Mesenteric fat pad (tissue), 1 donor: ENCODE measurements at places on chromosomes 4 and X. TPM values are rescaled to one million over a fixed set of nuclear protein-coding genes. Genes with fewer than 3 reads are reported as not detected.

DNA sequence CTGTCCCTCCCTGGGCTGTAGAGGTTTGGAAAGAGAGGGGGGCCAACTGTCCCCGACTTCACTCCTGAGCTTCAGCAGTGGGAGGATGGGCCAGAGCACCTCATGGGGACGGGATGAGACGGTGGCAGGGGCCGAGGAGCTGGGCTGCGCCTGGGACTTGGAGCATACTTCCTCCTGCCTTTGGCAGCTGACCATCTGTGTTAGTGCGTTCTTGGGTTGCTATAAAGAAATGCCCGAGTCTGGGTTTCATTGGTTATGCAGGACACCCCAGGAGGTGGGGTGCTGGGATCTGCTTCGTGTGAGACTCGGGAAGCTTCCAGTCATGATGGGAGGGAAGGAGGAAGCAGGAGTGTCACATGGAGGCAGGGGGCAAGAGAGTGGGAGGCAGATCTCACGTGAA, 7.4 kb downstream of the PSAPL1 start:
- peak; percentile 86 for DNase-seq

- DNase-seq: no peak
Measured at GRCh38 chr4:78722320-78722719, 53.8 kb upstream of the BMP2K start.

GRCh38 chr4:22857411-22857810, 164.7 kb downstream of the GBA3 start:
- DNase-seq: no peak

- DNase-seq: no peak
Measured at GRCh38 chrX:33970028-33970967, 161.8 kb downstream of the FAM47A start.

DNA sequence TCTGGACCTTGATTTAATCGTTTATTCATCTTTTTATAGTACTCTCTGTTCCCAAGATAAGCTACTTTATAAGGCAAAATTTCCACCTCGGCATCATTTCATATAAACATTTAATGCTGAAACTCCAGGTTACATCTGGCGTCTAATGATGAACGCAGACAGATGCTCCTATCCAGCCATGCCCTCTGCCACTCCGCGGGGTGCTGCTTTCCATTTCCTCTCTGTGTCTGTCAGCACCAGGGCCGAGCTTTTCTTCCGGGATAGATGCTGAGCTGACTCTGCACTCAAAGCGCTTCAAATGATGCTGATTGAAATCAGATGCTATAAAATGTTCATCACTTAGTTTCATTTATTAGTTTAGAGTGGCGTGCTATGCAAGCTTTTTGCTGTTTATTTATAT, 80.5 kb upstream of the HELT start:
- DNase-seq: no peak

DNA sequence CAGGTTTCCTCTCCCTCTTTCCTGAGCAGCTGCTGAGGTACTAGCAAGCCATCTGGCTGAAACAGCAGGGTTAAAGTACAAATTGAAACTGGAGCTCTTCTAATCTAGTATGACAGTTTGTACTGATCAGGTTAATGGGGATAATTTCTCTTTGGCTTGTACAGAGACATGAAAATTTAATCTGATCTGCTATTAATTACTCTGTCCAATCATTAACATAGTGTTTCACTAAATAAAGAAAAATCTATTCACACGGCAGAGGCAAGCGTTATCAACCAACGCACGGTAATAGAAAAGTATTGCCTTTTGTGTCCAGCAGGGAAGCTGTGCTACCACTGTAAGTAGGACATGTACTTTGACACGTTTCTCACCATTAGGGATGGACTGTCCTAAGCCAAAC, 71.1 kb downstream of the IGSF1 start:
- DNase-seq: no peak

DNA sequence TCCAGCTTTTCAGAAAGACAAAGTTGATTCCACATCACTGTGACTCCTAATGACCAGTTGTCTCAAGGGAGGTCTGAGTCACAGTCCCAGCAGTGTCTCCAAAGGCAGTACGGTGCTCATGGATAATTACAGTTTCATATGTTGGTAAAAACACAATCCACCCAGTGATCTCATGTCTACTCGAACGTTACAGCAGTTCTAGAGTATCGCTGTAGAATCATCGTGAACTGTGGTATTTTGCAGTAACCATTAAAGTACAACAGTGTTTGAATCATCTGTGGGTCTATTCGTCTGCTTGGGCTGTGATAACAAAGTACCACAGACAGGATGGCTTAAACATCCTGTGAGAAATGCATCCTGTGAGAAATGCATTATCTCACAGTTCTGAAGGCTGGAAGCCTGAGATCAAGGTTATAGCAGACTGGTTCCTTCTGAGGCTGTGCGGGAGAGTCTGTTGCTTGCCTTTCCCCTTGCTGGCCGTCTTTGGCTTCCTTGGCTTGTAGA, 121.1 kb upstream of the SORBS2 start:
- no peak for DNase-seq

DNA sequence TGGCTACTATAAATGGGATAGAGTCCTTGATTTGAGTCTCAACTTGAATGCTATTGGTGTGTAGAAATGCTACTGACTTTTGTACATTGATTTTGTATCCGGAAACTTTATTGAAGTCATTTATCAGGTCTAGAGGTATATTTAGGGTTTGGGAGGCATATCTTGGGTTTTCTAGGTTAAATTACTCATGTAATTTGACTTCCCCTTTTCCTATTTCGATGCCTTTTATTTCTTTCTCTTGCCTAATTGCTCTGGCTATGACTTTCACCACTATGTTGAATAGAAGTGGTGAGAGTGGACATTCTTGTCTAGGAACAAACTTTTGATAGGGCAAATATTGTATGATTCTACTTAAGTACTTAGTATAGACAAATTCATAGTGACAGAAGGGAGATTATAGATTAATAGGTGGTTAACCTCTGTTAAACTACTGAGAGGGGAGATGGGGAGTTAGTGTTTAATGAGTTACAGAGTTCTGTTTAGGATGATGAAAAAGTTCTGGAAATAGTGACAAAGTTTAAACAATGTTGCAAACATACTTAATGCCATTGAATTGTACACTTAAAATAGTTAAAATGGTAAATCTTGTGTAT, 22.8 kb upstream of the HSPA4L start:
- DNase-seq: no peak

DNA sequence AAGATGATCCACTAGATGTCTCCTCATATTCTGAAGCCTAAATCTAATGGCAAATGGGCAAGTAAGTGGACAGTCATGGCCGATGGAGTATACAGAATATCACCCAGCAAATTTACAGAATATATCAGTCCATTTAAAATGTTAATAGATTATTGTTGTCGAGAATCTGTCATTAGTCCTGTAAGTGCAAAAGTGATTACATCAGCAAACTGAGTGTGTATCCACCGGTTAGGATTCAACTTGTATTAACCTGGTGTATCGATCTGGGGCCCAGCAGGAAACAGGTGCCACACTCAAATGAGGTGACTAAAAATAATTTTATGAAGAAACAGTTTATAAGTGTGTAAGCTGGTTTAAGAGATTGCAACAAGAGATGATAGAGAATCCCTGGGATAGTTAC, 367.9 kb upstream of the FAM47C start:
- DNase-seq: no peak

- DNase-seq: no peak
Measured at GRCh38 chrX:46587753-46588171, 14.2 kb downstream of the CHST7 start.

- DNase-seq: no peak
Measured at GRCh38 chr4:7328913-7329638, 105.7 kb downstream of the PSAPL1 start.

- DNase-seq: no peak
Measured at GRCh38 chrX:63354484-63354883, 3.4 kb upstream of the SPIN4 start.

F8A2 gene
- total RNA-seq: not detected

CLDN34 gene
- total RNA-seq: not detected

SPANXD gene
- total RNA-seq: not detected

CSAG2 gene
- total RNA-seq: not detected

CD38 gene
- 30.4 TPM for total RNA-seq

RPA4 gene
- 1.3 TPM for total RNA-seq

NKX6-1 gene
- not detected for total RNA-seq

CASP3 gene
- 19.7 TPM for total RNA-seq
